ENCODE measurements at places on chromosomes 13 and 19.

GRCh38 chr13:113096745-113097305 lies 8.8 kb upstream of the F7 start:
- no peak for DNase-seq

DNA sequence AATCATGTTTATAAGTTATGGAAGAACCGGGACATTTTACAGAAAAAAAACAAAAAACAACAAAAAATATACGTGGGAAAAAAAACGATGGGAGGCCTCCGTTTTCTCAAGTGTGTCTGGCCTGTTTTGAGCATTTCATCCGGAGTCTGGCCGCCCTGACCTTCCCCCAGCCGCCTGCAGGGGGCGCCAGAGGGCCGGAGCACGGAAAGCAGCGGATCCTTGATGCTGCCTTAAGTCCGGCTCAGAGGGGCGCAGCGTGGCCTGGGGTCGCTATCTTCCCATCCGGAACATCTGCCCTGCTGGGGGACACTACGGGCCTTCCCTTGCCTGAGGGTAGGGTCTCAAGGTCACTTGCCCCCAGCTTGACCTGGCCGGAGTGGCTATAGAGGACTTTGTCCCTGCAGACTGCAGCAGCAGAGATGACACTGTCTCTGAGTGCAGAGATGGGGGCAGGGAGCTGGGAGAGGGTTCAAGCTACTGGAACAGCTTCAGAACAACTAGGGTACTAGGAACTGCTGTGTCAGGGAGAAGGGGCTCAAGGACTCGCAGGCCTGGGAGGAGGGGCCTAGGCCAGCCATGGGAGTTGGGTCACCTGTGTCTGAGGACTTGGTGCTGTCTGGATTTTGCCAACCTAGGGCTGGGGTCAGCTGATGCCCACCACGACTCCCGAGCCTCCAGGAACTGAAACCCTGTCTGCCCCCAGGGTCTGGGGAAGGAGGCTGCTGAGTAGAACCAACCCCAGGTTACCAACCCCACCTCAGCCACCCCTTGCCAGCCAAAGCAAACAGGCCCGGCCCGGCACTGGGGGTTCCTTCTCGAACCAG lies 1.8 kb upstream of the APOE start:
- no peak for DNase-seq

DNA sequence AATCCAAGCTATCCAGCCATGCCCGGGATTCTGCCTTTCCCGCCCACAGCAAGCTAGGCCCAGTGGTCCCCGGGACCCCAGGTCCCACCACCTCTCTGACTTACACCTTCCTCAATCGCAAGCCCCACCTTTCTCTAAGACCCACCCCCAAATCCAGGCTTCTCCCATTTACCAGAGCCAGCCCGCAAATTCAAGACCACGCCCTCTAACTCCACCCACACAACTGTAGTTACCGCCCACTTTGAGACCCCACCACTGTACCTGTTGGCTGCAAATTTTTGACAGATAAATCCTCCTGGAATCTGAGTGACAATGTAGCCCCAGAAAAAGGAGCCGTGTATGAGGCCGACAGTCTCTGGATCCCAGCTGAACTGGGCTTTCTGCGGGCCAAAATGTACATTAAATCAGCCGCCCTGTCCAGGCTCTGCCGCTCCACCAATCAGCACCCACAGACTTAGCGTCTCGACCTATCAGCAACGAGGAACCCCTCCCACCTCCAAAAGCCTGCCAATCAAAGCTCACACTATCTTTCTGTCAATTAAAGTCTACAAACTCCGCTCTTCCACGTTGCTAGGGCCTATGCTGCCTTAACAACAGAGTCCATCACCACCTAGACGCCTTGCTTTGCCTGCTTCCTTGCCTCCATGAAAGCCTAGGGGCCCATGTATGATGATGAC lies 6.3 kb downstream of the SLC17A7 start:
- no peak for DNase-seq

DNA sequence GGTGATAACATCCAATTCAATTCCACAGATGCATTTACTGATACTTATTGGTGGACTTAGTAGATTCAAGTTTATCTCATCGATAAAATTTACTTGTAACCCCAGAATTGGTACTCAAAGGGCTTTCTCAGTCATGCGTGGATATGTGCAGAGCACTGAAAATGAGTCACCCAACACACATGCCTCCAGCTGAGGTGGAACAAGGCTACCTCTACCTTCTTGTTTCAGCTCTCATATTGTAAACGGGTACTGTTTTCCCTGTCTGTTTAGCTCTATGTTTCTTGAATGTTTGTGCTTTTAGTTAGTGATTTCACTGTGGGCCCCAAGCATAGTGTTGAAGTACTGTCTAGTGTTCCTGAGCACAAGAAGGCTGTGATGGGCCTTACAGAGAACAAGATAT lies 1.5 kb downstream of the LRRC63 start:
- no peak for DNase-seq

- no peak for DNase-seq
These were observed 55.6 kb downstream of the DOCK9 start for GRCh38 chr13:98922306-98922705.

GRCh38 chr19:16091546-16092475 lies 15.5 kb downstream of the TPM4 start:
- DNase-seq = no peak

DNA sequence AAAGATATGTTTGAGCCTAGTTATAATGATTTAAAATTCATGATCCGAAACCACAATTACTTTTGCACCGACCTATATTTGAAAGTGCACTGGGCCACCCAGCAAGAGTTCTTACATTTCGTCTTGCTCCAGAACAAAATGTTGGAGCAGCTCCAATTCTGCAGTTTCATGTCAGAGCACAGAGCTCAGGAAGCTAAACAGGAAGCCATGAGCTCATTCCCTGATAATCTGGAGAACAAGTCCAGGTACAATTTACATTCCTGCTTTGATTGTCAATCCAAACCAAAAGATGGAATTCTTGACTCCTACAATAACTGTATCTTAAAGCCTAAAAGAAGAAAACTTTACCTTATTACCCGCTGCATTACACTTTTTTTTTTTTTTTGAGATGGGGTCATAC lies 131.8 kb downstream of the KCTD12 start:
- DNase-seq = peak; percentile 57

DNA sequence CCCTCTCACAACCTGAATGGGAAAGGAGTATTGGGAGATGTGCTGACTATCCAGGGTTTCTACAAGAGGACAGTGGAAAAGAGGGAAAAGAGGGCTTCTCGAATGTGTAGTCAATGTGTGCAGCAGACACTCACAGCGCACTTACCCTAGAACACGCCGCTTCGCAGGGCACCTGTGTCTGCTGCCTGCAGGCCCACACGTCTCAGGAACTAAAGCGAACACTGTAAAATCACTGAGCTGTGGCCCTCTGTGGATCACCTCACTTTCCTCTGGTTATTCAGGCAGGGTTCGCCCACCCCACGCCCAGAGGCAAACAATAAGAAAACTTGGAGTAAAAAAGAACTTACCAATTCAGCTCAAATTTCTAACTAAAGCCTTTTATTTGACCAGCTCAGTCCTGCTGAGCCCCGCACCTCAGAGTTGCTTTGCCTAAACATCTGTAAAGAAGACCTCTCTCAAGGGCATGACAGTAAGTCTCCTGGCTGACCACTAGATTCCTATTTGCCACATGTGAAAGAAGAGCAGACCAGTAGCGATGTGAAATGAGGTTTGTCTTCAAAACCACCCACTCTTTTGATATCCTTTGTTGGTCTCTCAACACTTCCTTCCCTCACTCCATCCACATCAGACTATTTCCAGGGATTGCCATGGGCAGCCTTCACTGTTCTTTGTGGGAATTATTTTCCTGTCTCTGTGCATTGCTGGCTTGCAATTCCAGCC lies 19.3 kb upstream of the DOCK9 start:
- no peak for DNase-seq

Data from non-pigmented ciliary epithelial cell (primary cell).